ENCODE measurements at places on chromosomes 2 and 18.

GRCh38 chr2:186032930-186033329 is 294.3 kb downstream of the FSIP2 start:
- DNase-seq, result no peak

DNA sequence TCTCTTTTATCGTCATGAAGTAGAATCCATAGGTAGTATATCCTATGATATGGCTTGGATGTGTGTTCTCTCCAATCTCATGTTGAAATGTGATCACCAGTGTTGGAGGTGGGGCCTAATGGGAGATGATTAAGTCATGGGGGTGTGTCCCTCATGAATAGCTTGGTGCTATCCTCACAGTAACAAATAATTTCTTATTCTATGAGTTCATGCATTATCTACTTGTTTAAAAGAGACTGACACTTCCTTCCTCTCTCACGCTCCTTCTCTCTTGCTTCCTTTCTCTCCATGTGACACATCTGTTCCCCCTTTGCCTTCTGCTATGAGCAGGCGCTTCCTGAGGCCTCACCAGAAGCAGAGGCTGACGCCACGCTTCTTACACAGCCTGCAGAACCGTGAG is 165.6 kb downstream of the MREG start:
- DNase-seq, result no peak

DNA sequence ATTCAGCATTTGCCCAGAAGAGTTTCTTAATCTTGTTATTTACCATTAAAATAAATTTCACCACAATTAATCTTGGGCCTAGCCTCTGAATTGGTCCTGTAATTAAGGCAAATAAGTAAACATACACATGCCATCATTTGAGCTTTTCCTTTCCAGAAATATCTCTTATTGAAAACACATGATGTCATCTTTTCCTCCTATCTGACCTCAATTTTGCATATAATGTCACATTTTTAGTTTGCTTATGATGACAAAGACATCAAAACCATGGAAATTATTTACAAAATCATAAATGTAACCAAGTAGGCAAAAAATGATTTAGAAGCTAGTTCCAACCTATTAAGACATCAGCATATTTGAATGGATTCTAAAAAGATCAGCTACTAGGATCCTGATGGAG is 915.5 kb downstream of the ERBB4 start:
- DNase-seq, result no peak

GRCh38 chr2:42376758-42377157 is 15.7 kb upstream of the COX7A2L start:
- DNase-seq, result no peak

DNA sequence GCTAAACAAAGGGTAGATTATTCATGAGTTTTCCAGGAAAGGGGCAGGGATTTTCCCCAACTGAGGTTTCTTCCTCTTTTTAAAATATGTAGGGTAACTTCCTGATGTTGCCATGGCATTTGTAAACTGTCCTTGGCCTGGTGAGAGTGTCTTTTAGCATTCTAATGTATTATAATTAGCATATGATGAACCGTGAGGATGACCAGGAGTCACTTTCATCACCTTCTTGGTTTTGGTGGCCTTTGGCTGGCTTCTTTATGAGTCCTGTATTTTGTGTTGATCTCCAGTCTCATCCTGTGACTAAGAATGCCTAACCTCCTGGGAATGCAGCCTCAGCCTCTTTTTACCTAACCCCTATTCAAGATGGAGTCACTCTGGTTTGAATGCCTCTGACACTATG is 391.0 kb upstream of the LINC00305 start:
- no peak for DNase-seq

Measured in ureter (tissue), 1 donor.